ENCODE measurements at places on chromosomes 5 and 9.

GRCh38 chr5:76099286-76099702, 16.1 kb downstream of the SV2C start:
- DNase-seq, result no peak

DNA sequence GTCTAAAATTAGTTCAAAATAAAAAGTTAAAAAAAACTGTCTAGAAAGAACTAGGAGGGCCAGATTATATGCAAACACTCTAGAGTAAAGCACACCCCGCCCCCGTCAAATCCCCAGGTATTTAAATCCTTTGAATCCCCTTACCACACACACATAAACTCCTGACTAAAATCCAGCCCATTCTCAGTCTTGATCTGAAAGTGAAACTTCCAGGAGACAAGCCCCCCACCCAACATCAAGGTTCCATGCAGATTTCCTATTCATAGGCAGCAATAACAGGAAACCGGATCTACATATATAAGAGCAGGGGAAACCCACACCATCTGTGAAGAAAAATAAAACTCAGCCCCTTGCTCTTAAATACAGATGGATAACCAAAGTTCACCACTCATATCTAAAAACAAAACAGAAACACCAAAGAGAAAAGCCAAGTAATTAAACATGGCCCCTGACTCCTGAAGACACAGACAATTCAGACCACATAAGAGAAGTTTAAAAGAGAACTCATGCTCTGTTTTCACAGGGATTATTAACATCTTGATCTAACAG, 42.3 kb downstream of the MARCHF3 start:
- DNase-seq, result no peak

GRCh38 chr5:172144931-172145869, 42.8 kb downstream of the STK10 start:
- no peak for DNase-seq

GRCh38 chr5:91403438-91403837, 20.3 kb upstream of the ARRDC3 start:
- DNase-seq, result no peak

DNA sequence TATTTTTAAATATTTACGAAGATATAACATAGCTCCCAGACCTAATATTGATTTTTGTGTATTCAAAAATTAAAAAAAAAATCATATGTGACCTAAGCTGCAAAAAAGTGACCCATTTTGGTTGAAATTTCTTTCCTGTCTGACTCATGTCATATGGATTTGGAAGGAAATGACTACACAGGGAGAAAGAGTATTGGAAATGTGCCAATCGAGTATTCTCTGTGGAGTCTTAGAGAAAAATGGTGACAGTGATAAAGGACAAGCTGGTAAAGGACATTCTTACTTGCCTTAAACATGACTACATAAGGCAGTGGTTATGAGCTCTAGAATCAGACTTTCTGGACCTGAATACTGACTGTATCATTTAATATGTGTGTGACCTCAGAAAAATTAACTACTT, 262.9 kb upstream of the PTPRD start:
- no peak for DNase-seq

- no peak for DNase-seq
These were observed 74.8 kb upstream of the TGFBR1 start for GRCh38 chr9:99030092-99030511.

- DNase-seq, result no peak
These were observed 72.3 kb downstream of the DCP2 start for GRCh38 chr5:113048931-113049330.

GRCh38 chr5:72107131-72107900, at the start of gene MAP1B:
Gene MAP1B (plus strand): TSS chr5:72107475. CDS start chr5:72107532, 57 bp downstream.
- peak; percentile 84 for DNase-seq

DNA sequence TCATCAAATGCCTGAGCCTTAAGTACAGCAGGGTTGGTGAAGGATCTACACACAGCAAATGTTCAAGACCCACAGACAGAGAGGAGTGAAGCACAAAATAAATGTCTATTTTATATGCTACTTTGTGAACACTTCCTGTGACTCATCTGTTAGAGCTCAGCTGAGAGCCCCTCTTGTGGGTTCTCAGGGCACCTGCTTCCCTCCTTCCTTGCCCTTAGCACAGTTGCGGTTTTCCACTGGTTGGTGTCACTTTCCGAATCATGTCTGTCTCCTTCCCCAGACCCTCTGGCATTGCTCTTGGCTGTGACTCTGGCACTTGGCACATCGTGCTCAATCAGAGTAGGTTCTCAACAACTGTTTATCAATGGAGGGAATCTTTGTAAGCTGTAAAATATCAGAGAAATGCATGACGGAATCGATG, 128.5 kb upstream of the STC2 start:
- no peak for DNase-seq

DNA sequence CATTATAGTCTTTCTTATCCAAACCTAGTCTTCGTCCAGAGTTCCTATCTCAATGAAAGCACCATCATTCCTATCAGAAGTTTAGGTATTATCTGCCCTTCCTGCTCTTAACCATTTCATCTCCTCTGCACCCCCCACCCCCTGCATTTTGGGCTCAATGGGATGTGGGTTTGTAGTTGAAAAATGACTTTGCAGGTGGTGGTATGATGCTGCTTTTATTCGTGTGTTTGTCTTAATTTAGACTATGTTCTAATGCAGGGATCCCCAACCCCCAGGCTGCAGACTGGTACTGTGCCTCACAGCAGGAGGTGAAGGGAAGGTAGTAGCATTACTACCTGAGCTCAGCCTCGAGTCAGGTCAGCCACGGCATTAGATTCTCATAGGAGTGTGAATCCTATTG, 49.4 kb upstream of the ZNF608 start:
- no peak for DNase-seq

- no peak for DNase-seq
These were observed 592.4 kb downstream of the KIF4B start for GRCh38 chr5:155605920-155606319.

GRCh38 chr5:115389799-115390382, 93.4 kb upstream of the CCDC112 start:
- DNase-seq, result peak; percentile 17

DNA sequence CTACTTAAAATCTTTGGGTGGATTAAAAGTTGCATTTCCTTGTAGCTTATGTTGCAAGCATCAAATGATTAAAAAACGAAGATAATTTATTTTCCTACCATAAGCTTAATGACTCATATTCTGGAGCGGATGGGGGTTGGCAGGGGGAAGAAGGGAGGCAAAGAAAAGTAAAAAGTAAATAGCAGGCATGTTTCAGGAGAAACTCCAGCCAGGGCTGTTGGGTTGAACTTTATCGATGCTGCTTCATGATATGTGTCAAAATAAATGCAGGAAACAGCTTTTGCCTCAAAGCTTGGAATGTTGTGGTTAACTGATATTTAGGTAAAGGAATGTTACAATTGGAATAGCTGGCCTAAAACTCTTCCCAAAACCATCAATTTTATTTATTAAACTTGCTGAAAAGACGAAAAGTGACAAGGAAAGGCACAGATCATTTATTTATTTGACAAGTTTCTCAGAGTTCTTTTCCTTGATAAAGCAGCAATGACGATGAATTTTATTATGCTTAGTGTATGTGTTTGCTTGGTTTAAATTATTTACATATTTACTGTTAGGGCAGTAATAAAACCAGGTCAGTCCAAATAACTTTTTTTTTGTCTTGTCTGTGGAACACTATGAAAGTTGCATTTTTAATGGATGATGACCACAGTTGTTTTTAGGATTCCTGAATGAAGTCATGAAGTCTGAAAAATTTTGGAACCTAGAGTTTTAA, 177.9 kb downstream of the PCSK1 start:
- no peak for DNase-seq

GRCh38 chr9:136745389-136746154, 2.8 kb downstream of the LCN6 start:
- DNase-seq, result no peak

Data from nephron progenitor cell (in vitro differentiated cells).